ENCODE measurements at places on chromosomes 13 and 19. TPM values are rescaled to one million over a fixed set of nuclear protein-coding genes. Genes with fewer than 3 reads are reported as not detected.

GSK3A gene
- 56.5 TPM for polyA plus RNA-seq

KASH5 gene
- not detected for polyA plus RNA-seq

F2RL3 gene
- not detected for polyA plus RNA-seq

DNA sequence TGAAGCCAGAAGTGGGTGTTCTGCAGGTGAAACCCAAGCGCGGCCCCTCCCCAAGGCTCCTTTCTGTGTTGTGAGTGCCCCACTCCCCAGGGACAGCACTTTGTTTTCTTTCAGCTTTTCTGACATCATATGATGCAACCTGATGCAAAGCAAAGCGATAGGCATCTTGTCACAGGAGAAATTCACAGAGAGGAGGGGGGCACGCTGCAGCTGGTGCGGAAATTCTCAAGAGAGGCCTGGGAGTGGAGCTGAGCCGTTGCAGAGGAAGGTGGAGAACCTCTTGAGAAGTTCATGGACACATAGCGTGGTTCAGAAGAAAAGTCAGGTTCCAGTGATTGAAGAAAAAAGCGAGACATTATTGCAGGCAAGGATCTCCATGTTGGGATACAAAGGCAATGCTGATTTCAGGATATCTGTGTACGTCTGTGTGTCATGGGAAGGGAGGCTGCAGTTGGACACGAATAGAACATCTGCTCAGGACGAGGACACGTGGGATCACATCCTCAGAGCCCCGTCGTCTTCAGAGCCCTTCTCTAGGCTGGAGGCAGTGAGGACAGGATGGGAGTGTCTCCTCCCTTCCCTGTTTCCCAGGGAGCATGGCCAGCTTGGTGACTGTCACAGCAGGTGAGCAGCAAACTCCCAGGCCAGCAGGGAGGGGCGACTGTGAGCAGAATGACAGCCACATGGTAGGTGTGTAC is 79.2 kb downstream of the IRS2 start:
- no peak for DNase-seq
- H3K36me3 ChIP-seq: no peaks in the 10 kb centered on the region
- H3K27me3 ChIP-seq: no peaks in the 10 kb centered on the region
- H3K27ac ChIP-seq: no peak overlapping the region
- H3K4me3 ChIP-seq: no peak overlapping the region
- no peaks in the 10 kb centered on the region for H3K4me1 ChIP-seq

DNA sequence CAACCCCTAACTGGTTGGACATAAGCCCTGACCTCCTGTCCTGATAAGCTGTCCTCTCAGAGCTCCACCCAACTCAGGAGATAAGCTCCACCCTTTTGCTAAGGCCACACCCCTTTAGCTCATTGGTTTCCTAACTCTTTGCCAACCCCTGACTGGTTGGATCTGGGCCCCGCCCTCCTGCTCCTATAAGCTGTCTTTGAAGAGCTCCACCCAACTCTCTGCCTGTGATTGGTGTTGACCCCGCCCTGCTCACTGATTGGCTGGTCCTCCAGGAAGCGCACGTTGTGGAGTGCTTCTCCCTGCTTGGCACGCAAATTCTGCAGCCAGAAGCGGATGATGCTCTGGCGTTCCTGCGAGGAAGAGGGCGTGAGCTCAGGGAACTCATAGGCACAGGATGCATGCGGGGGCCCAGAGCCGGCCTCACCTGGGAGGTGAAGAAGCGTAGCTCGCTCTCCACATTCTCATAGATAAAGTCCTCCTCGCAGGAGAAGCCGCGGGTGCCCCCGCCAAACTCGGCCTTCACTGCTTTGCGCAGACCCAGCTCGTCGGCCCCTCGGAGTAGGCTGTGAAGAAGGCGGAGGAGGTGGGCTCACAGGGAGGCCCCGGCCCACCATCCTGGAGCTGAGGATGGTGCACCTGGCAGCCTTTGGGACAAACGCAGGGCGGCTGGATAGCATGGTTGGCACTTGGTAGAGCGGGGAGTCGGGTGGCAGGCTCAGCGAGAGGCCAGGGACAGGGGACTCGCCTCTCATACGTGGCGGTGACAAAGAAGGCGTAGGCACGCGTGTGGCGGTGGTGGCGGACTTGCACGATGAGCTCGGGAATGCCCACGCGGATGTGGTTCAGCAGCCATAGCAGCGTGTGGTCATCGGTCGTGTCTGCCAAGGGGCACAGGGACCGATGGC is 1.7 kb downstream of the ANO8 start:
- peak; percentile 87 for DNase-seq
- no peaks in the 10 kb centered on the region for H3K36me3 ChIP-seq
- no peaks in the 10 kb centered on the region for H3K27me3 ChIP-seq
- H3K4me1 ChIP-seq: peaks cover 39% of the 10 kb centered on the region
- H3K27ac ChIP-seq: no peak overlapping the region

GRCh38 chr19:29060813-29061364 is 152.1 kb downstream of the UQCRFS1 start:
- no peak overlapping the region for H3K27ac ChIP-seq
- H3K27me3 ChIP-seq: no peaks in the 10 kb centered on the region
- no peaks in the 10 kb centered on the region for H3K4me1 ChIP-seq
- no peak for DNase-seq

DNA sequence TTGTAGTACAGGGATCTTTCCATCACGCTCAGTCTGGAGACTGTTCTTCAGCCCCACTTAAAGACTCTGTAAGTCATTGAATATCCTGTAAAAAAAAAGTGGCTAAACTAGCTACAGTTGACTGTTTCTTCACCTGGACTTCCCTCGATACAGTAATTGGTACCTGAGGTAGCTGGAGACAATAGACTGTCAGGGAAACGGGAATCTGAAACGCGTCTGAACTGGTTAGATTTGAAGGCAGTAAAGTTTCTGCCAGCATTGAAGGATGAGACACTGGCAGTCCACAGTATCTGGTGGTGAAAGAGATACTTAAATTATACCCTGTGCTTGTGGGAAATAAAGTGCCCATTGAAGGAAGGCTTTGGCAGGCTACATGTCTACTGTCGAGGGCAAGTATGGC is 550.5 kb downstream of the IRS2 start:
- no peak overlapping the region for H3K4me3 ChIP-seq
- H3K4me1 ChIP-seq: no peaks in the 10 kb centered on the region
- no peaks in the 10 kb centered on the region for H3K36me3 ChIP-seq
- no peak overlapping the region for H3K27ac ChIP-seq
- no peaks in the 10 kb centered on the region for H3K27me3 ChIP-seq
- DNase-seq: no peak

DNA sequence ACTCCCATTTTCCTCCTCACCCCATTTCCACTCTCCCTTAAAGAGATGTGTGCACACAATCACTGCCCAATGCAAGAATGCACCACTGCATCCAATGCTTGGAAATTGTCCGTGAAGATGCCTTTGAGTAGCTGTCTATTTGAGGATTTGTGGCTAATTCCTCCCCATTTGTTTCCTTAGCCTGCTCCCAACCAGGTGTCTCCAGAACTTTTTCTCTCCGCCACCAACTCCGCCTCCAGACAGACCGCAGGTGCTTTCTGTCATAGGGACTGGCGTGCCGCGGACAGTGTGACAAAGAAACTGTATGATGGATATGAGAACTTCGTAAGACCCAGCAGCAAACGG is 461 bp upstream of the TM9SF2 start:
- H3K27me3 ChIP-seq: no peaks in the 10 kb centered on the region
- H3K36me3 ChIP-seq: no peaks in the 10 kb centered on the region
- DNase-seq: no peak
- peak overlapping the region; percentile 89 for H3K4me3 ChIP-seq
- peak overlapping the region; percentile 88 for H3K27ac ChIP-seq
